ENCODE measurements at places on chromosomes 13 and 19.

GRCh38 chr13:86974995-86975328 lies 696.2 kb upstream of the SLITRK5 start:
- DNase-seq = no peak

DNA sequence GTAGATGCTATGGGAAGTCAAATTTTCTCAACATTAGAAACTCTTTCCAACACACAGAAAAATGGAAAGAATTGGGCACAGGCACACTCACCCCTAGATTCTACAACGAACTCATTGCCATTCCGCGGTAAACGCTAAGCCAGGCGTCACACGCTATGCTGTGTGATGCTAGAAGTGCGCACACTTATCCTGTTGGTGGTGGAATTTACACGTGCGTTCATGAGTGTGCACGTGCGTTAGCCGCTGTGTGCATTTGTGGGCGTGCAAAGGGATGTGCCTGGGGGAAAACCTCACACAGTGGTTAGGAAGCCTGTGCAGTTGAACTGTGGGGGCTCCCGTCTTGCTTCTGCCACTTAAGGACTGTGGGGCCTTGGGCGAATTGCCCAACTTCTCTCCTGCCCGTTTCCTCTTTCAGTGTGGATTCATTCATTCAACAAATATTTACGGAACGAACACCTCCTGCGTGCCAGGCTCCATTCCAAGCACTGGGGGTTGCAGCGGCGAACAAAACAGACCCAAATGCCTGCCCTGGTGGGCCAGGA lies 7.7 kb downstream of the NFILZ start:
- no peak for DNase-seq

- DNase-seq = no peak
Measured at GRCh38 chr13:97198753-97199152, 23.4 kb upstream of the MBNL2 start.

DNA sequence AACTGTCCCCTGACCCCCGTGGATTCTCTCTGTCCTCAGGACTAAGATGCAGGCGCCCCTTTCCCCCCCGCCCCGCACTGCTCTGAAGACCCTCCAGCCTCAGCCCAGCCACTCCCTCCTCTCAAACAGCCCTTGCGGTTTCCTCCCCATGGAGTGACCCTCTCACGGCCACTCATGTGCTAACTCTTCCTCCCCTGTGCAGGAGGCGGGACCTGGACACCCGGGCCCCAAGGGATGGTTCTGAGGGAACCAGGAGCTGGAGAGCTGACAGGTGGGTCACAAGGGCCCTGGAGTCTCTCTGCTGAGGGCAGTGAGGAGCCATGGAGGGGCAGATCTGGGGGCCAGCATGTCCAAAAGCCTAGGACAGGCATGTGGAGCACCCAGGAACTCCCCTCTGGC lies 1.9 kb downstream of the ISOC2 start:
- DNase-seq = no peak

DNA sequence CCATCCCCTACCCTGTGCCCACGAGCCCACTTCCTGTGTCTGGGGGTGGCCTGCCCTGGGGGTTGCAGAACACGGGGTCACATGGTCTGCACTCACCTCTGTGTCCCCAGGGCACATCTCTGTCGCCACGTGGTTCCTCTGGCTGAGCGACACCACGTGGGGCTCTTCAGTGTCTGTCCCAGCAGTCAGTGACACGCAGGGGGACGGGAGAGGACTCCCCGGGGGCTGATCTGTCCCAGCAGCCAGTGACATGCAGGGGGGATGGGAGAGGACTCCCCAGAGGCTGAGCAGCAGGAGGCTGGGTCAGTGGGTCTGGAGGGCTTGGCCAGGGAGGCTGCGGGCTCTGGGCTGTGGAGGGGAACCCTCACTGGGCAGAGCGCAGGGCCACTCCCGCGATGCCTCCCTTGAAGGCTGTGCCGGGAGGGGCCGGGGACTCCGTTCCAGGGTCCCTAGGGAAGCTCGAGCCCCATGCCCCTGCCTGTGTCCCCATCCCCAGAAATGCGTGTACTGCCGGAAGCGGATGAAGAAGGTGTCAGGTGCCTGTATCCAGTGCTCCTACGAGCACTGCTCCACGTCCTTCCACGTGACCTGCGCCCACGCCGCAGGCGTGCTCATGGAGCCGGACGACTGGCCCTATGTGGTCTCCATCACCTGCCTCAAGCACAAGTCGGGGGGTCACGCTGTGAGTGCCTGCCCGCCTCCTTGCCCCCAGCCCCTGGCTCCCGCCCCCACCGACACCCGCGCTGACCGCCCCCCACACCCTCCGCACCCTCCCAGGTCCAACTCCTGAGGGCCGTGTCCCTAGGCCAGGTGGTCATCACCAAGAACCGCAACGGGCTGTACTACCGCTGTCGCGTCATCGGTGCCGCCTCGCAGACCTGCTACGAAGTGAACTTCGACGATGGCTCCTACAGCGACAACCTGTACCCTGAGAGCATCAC lies 174.8 kb downstream of the KDM4B start:
- no peak for DNase-seq

DNA sequence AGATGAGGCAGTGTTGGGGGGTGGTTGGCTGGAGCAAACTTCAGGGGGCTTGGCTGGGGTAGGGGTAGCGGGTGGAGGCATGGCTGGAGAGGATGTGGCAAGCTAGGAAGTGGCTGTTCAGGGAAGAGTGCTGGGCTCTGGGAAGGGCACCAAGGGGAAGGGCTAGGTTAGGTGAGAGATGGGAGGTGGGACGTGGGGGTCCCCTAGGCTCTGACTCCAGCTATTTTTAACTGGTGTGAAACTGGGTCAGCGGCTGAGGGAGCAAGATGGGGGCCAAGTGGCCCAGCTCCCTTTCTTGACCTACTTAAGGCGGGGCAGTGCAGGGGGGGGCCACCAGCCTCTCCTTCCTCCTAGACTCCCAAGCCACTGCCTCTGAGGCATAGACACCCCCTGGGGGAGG lies 7.3 kb downstream of the KCNC3 start:
- DNase-seq = no peak

Measured in CD4-positive, alpha-beta T cell treated with Interleukin-2 at 100 ng/mL for 4 hours (primary cell).